ENCODE measurements at places on chromosomes 6 and 20.

- no peak for DNase-seq
These were observed 90.9 kb upstream of the FOXC1 start for GRCh38 chr6:1518855-1519254.

GRCh38 chr20:4187147-4187546 lies 171.8 kb upstream of the RNF24 start:
- no peak for DNase-seq

GRCh38 chr20:55173601-55174000 lies 698.2 kb downstream of the DOK5 start:
- no peak for DNase-seq

GRCh38 chr6:125338381-125338780 lies 36.6 kb upstream of the HDDC2 start:
- no peak for DNase-seq

DNA sequence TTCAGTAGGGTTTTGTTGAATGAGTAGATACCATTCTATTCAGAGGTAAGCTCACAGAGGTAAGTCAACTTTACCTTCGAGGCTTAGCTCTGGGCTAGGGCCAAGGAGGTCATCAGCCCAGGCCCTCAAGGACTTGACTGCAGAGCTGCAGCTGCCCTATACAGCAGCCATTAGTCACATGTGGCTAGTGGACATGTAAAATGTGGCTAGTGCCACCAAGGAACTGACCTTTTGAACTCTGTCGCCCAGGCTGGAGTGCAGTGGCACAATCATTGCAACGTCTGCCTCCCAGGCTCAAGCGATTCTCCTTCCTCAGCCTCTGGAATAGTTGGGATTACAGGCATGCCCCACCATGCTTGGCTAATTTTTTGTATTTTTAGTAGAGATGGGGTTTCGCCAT lies 47.9 kb upstream of the EPB41L1 start:
- DNase-seq: no peak

DNA sequence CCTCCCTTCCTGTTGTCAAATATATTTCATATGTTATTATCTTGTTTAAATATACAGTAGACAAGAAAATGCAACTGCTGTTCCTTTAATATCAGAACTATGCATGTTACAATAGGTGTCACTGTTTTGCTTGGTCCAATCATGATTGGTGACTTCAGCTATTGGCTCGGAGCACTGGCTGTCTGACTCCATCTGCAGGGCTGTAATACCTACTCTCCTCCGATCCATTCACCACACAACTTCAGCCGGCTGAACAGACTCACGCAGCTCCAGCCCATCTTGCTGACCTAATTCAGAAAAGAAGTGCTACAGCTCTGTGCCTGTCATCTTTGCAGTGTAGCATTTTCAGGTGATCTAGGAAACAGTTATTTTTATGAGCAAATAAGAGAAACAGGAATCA lies at the start of gene BTBD3:
Gene BTBD3 (plus strand): TSS at position 231 of the 400 bp plus-strand sequence. CDS start 383 bp downstream, outside the sequence.
- peak; percentile 62 for DNase-seq

- peak; percentile 72 for DNase-seq
These were observed 69.6 kb downstream of the HFE start for GRCh38 chr6:26156850-26157250.

DNA sequence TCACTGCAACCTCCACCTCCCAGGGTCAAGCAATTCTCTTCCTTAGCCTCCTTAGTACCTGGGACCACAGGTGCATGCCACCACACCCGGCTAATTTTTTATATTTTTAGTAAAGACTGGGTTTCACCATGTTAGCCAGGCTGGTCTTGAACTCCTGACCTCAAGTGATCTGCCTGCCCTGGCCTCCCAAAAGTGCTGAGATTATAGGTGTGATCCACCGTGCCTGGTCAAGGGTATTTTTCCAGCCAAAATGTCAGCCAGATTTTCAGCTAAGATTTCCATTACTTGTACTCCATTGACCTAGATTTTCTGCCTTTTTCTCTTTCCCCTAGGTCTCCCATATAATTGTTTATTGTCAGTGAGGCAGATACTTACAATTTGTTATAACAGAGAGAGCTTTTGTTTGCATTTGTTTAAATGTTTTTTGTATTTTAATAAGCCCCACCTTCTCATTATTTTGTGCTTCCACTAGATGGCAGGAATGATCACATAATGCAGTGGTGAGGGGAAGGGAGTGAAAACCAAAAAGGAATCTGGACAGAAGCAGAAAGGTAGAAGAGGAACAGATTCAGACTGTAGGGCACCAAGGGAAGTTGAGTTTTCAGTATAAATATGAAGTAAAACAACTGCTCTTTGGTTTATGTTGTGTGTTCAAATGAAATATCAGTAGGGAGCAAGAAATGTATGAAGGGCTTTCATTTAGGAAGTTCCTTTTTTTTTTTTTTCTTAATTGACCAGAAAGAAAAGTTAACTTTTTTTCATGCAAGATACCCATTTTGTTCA lies 29.7 kb downstream of the RPF2 start:
- DNase-seq: no peak

- DNase-seq: peak; percentile 82
These were observed 56.3 kb upstream of the TULP1 start for GRCh38 chr6:35569011-35569461.

- DNase-seq: no peak
These were observed 95.4 kb upstream of the FOXQ1 start for GRCh38 chr6:1216488-1216974.

DNA sequence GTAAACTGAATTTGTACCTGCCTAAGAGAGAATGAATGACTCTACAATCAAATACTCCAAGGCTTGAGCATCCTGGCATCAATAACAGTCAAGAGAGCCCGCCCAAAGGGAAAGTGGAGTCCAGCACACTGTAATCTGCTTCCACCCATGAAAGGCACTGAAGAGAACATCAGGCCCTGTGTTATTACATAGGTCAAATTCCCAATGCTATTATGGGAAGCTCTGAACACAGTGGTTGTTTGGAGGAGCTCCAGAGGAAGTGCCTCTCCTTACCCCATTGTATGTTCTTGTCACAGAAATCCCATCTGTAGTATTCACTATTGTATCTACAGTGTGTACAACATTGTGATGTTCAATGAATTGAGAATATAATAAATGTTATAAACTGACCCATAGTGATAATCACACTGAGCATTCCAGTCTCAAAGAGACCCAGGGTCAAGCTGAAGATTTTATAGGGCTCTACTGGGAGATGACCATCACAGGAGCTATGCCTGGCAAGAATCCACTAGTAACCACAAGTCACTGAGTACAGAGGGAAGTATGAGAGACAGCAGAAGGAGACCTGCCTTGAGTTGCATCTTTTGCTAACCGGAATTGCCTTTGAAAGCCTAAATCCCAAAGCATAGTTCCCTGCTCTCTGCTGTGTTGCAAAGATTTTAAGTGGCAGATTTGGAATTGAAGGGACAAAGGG lies 446.7 kb downstream of the GJA1 start:
- no peak for DNase-seq

- DNase-seq: no peak
These were observed 83.1 kb upstream of the CST7 start for GRCh38 chr20:24866008-24866407.

GRCh38 chr20:24956001-24956841 lies 7.2 kb downstream of the CST7 start:
- DNase-seq: no peak

- DNase-seq: no peak
These were observed 896.7 kb upstream of the MAP3K7 start for GRCh38 chr6:91483415-91484105.

DNA sequence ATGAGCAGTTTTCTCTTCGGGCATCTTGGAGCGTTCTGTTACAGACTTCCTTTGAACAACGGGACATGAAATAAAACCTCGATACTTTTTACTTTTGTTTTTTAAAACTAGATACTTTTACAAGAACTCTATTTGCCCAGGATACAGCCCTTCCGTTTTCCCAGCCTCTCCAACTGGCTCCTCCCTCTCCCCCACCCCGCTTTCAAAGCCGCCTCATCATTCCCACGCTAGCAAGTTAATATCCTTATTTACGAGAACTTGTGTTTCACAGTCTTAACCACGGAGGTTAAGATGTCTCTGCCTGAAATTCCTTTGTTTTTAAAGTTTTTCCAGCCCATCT lies 241 bp upstream of the CFAP206 start:
- DNase-seq: peak; percentile 47

GRCh38 chr20:37225146-37225545 lies 36.5 kb downstream of the GHRH start:
- DNase-seq: no peak

DNA sequence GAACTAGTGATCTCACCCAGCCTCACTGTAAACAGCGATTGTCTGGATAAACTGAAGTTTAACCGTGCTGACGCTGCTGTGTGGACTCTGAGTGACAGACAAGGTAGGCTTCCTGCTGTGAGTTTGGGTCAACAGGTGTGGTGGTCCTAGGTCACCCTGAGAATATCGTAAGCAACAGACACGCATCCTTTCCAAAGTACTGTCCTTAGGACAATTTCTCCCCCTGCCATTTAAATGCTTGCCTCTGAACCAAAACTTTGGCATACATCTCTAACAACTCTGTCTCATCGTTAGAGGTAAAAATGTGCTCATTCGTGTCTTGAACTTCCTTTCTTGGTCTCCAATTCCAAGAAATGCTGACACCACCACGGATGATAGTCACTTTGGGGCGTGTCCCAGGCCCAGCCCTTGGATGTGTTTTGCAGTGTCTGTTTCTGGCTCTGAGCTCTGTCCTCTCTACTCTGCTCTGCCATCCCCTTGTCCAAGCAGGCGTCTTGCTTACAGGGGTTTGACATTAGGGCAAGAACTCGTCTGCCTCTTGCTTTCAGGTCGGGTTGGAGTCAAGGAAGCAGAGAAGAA lies 95.5 kb downstream of the EYA2 start:
- no peak for DNase-seq

DNA sequence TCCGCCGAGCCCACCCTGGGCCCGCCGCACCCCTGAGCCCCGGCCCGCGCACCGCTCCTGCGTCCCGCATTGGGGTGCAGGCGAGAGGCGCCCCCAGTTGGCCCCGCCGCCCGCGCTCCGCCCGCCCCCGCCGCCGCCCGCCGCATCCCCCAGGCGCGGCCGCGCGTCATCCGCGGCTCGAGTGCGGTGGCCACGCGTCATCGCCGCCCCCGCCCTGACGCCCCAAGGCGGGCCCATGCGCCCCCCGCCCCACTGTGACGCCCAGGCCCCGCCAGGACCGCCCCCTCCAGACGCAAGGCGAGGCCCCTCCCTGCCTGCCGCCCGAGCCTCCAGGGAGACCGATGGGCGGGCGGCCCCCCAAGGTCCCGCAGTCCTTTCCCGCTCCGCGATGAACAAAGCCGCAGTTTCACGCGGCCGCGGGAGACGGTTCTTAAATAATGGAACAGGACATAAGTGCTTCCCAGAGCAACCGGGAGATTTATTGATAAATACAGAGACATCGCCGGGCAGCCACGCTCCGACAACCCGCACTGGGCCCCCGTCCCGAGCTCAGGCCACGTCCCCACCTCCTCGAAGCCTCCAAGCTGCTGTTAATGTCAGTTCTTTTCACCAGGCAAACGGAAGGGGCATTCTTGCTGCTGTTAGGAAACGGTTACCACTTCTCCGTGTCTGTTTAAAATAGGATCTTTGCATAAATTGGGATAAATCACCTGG lies at the start of gene ANKRD60:
Gene ANKRD60 (minus strand): TSS at position 170 of the 714 bp plus-strand sequence. CDS start 0 bp downstream, at position 170.
- DNase-seq: no peak

Data from Right ventricle myocardium superior (tissue), 1 donor.